Stimulated activated CD8-positive, alpha-beta memory T cell treated with anti-CD3 and anti-CD28 coated beads, Interleukin-15, amount 100 ng/mL, for 24 hours (primary cell): ENCODE measurements at places on chromosomes 3 and 15.
A peak's percentile ranks its signal among the peaks of the same experiment; 100 is the strongest.

DNA sequence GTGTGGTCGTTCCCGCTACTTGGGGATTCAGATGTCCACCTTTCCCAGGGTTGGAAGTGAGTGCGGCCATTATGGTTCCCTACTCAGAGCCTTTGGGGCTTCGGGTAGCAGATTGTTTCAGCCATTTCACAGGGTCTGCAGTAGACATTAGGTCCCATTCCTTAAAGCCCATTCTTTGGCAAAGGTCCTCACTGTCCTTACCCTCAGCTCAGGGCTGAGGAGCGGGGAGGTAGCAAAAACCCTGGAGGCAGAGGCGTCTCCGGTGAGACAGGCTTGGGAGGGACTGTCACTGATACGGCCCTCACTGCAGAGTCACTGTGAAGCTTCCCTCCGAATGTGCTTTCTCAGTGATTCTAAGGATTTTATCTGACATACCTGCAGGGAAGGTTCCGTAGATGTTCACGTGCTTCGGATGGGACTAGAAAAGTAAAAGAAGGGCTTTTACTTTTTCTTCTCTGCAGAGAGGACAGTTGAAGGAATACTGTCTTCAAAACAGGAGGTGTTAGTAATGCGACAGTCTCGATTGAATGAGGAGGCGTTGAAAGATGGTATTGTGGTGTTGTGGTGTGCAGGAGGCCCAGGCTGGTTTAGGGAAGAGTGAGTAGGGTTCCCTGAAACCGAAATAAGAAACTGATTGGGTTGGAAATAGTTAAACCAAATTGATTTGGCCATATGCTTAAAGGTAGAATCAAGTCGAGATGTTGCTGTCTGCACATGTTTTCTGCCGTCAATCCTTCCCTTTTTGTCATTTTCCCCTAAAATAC lies 630 bp downstream of the ATP6V1A start:
- peak; percentile 10 for DNase-seq

GRCh38 chr15:74502301-74502700 lies 38.7 kb upstream of the ARID3B start:
- DNase-seq: no peak

- no peak for DNase-seq
Measured at GRCh38 chr3:30232142-30232541, 374.3 kb upstream of the TGFBR2 start.

DNA sequence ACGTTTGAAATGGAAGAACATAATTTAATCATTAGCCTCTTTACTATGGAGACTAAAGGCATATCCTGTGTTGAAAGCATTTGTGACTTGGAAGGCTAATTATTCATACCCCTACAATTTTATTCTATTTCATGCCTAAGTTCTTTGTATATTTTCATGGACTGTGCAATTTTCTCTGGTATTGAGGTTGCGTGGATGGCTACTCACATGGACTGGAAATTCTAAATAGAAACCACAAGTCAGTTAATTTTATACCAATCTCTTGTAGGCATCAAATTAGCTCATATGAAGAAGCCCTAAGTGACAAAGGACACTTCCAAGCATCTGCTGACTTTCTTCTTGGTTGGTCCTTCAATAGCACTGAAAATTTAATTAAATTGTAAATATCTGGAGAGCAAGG lies 1353.5 kb downstream of the ROBO1 start:
- DNase-seq: no peak

GRCh38 chr3:163071713-163072112 lies 1575.1 kb downstream of the OTOL1 start:
- no peak for DNase-seq

DNA sequence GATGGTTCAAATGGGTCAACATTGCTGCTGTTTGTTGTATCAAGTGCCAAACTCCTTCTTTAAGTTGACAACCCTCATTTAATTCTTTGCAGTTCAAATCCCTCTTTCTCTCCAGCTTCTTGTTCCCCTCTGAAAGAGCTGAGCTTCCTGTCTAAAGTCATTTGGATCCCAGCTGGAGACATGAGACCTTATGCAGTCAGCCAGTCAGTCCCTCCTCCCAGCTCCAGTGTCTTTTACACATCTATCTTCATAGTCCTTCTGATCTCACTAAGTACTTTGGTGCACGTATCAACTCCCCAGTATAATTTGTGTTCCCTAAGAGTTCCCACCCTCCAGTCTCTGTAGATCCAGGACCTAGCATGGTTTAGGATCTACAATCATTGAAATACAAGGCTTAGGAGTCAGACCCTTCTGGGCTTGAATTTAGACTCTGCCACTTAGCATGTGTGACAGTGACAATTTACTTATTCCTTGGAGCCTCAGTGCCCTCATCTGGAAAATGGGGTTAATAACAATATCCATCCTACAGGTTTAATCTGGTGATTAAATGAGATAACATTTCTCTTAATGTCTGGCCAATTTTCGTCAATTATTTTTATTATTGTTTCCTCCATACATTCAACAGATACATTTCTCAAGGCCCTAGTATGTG lies 102.8 kb upstream of the SEMA6D start:
- no peak for DNase-seq

DNA sequence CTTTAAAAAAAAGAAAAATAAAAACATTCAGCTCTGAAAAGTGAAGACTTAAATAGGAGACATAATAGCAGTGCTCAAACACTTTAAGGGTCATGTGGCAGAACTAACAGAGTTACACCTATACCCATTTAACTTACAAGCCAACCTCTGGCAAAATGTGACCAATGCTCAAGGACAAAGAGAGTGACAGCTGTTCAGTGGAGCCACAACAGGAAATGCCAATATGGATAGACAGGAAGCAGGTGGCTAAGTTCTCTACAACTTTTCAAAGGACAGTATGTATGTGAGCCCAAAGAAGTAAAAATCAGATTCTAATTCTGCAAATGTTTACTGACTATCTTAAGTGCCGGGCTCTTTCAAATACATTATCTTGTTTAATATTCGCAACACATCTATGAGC lies 3.4 kb downstream of the TMCC1 start:
- DNase-seq: no peak

GRCh38 chr3:49785565-49786356 lies 581 bp downstream of the IP6K1 start:
- DNase-seq: no peak

GRCh38 chr3:172635588-172635987 lies 75.3 kb downstream of the NCEH1 start:
- DNase-seq: no peak

DNA sequence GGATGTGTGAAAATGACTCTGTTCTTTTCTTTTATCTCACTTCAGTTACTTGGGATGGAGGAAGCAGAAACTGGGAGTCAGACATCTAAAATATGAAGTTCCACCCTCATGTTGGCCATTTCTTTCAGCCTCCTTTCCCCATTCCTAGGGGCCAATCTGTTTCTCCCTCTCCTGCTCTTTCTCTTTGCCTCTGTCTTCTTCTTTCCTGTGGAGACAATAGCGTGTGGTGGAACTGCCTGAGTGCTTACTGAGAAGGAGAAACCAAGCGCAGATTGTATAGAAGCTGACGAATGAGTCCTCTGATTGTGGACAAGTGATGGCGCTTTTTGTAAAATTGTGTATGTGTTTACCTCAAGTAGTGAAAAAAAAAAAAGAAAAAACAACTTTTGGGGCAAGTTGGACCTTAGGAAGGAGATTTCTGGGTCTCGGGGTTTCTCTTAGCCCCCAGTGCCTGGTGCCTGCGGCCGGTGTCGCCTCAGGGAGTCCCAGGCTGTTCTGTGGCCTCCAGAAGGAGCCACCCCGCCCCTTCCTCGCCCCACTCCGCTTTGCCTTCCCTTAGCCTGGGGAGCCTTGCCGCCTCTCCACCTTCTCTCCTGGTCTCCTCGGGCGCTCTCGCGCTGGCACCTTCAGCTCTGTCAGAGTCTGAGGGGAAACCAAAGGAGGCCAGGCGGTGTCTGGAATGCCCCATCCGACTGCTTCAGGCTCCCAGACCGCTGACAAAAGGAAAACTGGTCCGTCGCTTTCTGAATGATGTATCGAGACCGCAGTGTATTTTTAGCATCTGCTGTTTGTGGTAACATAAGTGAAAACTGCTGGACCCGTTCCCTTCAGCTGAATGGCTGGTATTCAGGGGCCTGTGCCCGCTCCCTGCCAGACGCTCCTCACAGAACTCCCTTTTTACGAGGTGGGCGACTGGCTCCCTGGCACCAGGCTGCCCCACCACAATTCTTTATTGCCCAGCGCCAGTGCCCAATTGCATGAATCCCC lies 30.1 kb downstream of the SCG5 start:
- DNase-seq: no peak

DNA sequence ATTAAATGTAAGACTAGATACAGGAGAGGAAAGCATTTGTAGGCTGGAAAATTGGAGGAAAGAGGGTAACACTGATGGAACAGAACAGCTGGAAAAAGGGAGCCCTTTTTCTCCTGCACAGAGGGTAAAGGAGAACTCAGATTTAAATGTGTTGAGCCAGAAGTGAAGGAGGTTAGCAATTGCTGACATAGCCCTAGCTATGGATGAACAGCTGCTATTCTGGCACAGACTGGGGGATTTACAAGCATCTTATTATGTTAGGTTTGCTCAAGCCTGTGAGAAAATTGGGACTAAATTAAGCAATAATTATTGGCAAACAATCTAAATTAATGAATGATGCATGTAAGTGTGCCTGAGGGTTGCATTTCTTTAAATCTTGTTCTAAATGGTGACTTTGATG lies 40.6 kb upstream of the PRR20G start:
- no peak for DNase-seq

GRCh38 chr15:89749951-89750559 lies 994 bp downstream of the MESP1 start:
- DNase-seq: no peak

- no peak for DNase-seq
Measured at GRCh38 chr3:106640353-106640752, 736.9 kb upstream of the CCDC54 start.

- no peak for DNase-seq
Measured at GRCh38 chr3:23550402-23550801, 255.4 kb upstream of the UBE2E1 start.

DNA sequence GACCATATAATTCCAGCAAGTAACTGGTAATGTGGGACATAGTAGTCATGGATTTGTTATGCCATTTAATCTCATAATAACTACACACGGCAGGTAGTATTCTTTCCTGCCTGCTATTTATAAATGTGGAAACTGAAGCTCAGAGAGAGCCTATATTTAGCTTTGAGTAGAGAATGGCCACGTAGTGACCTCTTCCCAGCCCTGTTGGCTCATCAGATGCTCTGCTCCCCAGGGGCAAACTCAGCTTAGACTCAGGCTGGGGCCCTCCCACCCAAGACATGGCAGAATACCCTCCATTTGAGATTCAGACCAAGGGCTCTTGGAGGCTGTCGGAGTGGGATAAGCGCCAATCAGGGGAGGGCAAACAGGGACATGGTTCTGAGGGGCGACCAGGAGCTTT lies 17.3 kb upstream of the HDAC11 start:
- no peak for DNase-seq

DNA sequence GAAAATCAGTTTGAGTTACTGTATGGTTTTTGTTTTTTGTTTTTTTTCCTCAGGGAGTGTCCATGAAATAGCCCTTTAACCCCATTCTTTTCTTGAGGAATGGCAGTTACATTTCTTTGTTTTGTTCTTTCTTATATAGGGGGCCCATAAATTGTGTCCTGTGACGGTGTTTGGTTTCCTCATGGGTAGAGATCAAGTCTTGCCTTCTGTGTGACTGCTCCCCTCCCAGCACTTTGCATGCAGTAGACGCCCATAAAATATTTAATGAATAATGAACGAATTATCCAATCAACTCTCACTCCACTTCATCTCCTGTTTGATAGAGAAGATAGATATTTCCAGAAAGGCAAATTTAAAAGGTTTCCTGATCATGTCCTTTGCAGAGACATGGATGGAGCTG lies 78.1 kb downstream of the CADPS start:
- no peak for DNase-seq

- no peak for DNase-seq
Measured at GRCh38 chr3:157318639-157319288, 117.9 kb upstream of the PTX3 start.

DNA sequence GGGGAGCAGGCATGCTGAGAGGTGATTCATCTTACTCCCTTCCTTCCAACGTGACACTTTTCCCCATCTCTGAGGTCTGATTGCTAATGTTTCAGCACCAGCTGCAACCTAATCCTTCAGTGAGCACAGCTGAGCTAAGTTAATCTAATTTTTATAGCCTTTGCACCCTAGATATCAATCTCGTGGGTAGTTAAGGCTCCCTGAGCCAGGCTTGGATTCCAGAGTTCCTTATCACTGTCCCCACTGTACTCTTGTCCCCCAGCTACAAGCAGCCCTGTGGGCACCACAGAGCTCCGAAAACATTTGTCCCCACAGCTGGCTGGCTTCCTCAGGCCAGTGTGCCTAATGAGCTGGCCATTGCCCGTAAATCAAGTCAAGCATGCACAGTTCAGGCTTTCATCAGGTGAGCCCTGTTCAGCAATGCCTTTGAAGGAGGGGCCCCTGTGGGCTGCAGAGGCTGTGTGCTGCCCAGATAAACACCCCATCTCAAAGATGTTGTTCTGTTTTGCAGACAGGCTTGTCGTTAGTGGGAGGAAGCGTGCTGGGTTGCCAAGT lies 376.9 kb upstream of the RASGRP1 start:
- no peak for DNase-seq

DNA sequence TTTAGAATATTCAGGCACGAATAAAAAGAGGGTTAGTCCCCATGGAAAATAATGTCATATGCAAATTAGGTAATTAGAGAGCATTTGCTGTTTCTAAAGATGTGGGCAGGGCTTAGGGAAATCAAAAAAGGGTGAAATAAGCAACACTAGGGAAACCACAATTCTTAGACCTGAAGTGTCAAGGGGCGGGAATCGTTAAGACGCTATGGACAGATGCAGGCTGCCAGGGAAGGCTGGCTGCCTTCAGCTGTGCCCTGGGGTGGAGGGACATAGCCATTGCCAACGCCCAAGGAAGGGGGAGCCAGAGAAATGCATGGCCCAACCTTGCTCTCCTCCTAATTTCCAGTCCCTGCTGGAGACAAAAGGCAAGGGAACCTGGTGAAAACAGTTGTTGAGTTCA lies 141.7 kb upstream of the PROK2 start:
- DNase-seq: no peak

GRCh38 chr3:113297841-113298240 lies 86.5 kb downstream of the BOC start:
- DNase-seq: no peak

DNA sequence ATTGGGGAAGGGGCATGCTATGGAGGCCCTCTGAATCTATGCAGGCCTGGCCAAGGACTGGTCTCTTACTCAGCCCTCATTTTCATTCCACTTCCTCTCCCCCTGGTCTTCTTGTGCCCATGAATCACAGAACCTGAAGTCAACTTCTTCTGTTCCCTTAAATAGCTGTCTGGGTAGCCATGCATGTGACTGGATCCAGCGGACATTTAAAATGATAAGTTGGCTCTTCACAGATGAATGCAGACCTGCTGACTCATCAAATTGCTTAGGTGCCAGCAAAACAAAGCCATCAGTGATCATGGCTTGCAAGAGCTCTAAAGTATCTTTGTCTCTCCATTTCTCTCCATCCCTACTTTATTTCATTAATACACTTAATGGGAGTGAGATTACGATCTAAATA lies 90.1 kb upstream of the CADPS start:
- no peak for DNase-seq
